ENCODE measurements at places on chromosomes 4 and X. TPM values are rescaled to one million over a fixed set of nuclear protein-coding genes. Genes with fewer than 3 reads are reported as not detected.

IQCM gene
- not detected for total RNA-seq

FTSJ1 gene
- total RNA-seq, result 61.4 TPM

DNA sequence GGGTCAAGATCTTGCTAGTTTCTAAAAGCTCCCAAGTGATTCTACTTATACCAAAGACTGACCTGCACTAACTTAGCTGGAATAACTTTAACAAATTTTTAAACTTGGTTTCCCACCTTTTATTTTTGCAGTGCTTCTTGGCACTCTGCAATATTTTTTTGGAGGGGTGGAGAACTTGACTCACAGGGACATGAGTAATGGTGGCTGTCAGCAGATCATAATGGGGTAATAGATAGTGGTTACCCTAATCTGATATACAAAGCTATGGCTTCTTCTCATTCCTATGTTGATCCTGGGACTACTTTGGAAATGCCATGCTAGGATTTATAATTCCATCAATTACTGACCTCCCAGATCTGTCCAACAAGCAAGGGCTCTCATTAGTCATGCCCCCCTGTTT lies 295.7 kb downstream of the GPAT3 start:
- DNase-seq, result no peak

MFAP3L gene
- total RNA-seq, result 1.4 TPM

ZBTB49 gene
- total RNA-seq, result 15.9 TPM

DNA sequence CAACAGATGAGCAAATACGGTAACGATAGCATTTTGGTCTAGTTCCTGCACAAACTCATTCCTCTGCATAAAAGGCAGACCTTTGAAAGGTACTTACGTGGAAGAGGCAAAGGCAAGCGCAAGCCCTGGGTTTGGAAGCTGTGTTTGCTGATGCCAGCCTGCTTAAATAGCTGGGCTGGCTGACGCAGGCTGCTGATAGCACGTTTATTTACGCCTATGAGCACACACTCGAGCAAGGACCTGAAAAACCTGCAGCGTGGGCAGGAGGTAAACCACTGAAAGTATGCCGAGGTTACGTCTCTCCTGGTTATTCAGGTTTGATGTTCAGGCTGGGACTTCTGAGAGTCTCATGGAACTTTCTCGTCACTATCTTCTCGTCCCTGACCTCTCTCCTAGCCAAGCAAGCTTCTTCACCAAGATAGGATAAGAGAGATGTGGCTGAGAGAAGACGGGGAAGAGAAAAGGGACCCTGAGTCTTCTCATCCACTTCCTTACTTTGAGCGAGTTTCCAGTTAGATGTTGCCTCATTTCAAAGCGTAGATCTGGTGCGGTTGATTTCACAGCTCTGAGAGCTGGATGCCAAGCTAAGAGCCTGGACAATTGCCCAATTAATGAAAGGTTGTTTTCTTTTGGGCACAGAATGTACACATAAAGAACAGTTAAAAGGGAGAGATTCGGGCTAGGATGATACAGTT lies at the start of gene HOPX:
HOPX (minus strand) TSS at position 139 of the 695 bp plus-strand sequence. CDS start 23,480 bp downstream, outside the sequence.
- DNase-seq, result no peak

DNA sequence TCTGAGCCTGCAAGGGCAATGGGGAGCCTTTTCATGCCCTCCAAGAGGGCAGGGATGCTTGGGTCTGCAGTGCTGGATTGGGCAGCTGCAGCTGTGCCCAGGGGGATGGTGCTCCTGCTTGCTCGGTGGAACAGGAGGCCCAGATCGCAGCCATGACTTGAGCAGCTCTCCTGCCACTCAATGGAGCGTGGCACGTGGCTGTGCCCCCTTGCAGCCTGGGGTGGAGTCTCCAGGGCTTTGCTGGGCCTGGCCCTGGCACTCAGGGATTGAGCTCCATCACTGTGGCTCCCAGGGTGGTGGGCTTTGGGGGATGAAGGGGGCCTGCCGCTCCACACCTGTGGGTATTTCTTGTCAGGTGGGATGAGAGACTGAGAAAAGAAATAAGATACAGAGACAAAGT lies 53.4 kb upstream of the IBSP start:
- no peak for DNase-seq

GRCh38 chrX:77628294-77629025 lies 157.6 kb downstream of the ATRX start:
- DNase-seq, result peak; percentile 2

MAB21L2 gene
- total RNA-seq, result not detected

GRCh38 chrX:340121-340520 lies 21.5 kb upstream of the GTPBP6 start:
- DNase-seq, result no peak

GIMD1 gene
- not detected for total RNA-seq

- DNase-seq, result no peak
Measured at GRCh38 chr4:101621120-101621519, 169.4 kb upstream of the BANK1 start.

All from CD8-positive, alpha-beta T cell (primary cell).